A172 (cell line): ENCODE measurements at places on chromosomes 5 and 9.

DNA sequence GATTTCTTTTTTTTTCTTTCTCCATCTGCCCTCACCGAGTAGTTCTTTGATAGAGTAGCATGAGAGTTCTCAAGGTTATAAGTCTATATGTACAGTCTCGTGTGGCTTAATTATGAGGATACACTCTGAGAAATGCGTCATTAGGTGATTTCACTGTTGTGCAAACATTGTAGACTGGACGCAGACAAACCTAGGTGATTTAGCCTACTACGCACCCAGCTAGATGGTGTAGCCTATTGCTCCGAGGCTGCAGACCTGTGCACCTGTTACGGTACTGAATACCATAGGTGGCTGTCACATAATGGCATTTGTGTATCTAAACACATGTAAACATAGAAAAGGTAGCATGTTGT, 26.9 kb upstream of the CORO2A start:
- DNase-seq = no peak

DNA sequence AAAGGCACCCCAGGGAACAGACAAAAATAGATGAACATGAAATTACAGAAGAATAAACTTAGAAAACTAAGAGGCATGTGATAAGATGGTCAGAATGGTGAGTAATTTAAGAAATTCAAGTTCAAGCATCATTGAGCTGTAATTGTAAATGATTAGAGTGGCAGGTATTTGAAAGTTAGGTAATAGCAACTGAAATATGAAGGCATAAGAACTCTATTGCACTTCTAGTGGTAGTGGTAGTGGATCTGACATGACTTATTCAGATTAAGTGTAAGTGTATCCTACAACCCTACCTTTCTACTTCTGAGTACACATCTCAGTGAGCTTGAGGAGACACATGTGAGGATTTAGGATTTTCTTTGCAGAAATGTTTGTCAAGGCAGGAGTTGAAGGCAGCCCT, 192.9 kb upstream of the RIOK2 start:
- DNase-seq = no peak

DNA sequence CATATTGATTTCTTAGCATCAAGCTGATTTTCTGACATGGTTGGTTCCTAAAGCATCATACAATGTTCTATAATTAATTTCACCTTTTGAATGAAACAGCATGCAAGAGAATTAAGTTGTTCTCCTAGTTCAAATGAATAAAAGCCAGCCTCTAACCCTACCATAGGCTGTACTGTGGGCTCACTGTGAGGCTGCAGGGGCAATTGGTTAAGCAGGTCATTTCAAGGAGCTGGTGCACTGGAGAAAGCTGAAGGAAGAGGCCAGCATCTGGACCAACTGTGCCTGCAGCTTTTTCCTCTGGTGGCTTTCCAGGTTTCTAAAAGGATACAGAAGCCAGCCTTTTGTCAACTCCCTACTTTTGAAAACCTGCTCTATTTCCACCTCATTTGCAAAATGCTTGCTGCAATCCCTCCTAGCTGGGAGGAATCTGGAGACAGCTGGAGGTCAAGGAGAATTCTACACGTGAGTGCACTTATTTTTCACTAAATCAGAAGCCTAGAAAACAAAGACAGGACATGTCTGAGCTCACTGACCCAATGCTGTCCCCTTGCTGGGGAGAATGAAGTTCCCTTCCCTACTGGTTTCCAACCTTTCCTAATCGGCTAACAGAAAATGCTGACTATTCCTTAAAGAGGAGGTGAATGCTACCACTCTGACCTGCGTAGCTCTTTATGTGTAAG, 158.9 kb downstream of the APBA1 start:
- no peak for DNase-seq

GRCh38 chr9:110895147-110895905, 142.9 kb downstream of the LPAR1 start:
- no peak for DNase-seq

GRCh38 chr5:129991780-129992179, 87.5 kb downstream of the CHSY3 start:
- DNase-seq = no peak

DNA sequence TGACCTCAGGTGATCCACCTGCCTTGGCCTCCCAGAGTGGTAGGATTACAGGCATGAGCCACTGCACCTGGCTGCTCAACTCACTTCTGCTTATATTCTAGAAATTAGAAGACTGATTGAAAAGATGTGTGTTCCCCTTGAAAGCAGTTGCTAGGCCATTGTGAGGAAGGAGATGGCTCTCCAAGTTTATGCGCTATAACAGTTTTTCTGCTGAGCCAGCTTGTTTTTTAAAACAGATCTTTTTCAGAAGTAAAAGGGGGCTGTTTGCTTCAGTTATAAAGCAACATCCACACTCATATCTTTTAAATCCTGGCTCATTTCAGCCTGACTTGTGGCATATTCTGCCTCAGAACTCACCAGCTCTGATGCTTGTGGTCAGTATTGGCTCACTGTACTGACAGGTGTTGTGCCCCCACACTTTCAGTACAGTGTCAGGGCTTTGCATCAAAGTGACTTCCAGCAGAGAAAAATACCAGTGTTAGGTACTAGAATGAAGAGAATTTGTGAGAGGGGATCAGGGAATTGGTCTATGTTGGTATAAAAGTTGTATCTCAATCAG, 49.4 kb downstream of the NUP214 start:
- DNase-seq = no peak

DNA sequence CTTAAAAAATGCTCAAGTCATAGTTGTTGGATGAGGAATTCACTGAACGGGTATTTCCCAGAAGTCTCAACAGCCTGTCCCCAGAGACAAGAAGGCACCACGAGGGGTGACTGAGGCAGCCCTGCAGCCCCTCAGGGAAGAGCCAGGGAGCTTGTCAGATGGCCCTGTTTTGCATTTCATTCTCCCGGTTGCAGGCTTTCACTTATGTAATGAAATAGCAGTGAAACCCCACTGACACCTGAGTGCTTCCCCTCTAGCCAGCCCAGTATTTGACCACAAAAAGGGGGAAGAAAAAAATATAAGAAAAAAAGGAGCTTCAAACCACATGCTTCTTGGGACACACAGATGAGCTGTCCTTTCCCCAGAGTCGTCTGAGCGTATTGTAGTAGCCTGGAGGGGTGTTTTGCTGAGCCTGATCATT, 75.3 kb upstream of the IL12B start:
- no peak for DNase-seq

DNA sequence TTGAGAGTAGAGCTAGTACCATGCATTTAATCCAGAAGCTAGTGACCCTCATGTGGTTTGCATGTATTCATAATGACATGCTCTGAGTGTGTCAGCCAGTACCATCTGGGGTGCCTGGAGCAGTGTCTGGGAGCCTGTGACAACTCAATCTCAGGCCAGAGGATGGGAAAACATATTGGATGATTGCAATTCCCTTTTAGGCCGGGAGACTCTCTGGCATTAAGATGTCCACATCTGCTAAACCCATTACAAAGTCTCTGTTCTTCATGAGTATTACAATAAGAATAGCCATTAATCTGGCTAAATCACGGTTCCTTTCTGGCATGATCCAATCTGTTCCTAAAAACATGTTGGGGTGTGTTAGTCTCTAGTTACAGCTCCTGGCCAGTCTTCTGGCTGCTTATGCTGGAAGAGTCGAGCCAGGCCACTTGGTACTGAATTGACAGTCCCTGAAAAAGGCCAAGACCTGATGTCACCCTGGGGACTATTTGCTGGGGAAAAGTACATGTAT, 475.7 kb downstream of the ENC1 start:
- DNase-seq = no peak

- DNase-seq = no peak
Observed at GRCh38 chr5:43362725-43363435, 49.3 kb downstream of the CCL28 start.

GRCh38 chr9:70534471-70534870, 120.0 kb upstream of the KLF9 start:
- no peak for DNase-seq

- DNase-seq = no peak
Observed at GRCh38 chr5:83375049-83375745, 96.3 kb upstream of the VCAN start.

- peak; percentile 72 for DNase-seq
Observed at GRCh38 chr9:78601957-78602565, 305.1 kb downstream of the PSAT1 start.

DNA sequence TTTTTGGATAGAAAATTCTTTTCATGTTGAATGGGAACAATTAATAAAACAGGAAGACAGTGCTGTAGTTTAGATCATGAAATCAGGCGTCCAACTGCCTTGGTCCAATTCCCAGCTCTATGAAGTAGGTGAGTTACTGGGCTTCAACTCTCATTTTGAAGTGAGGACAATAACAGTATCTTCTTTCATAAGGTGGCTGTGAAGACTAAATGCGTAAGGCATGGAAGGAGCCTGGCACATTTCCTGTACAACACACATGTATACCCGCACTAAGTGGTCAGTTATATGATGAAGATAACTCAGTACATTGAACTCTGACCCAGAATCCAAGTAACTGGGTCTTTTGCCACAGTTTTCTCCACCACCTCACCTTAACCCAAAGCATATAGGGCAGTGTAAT, 120.6 kb downstream of the MED27 start:
- DNase-seq = no peak

- DNase-seq = no peak
Observed at GRCh38 chr9:16867576-16868311, 2.7 kb downstream of the BNC2 start.

DNA sequence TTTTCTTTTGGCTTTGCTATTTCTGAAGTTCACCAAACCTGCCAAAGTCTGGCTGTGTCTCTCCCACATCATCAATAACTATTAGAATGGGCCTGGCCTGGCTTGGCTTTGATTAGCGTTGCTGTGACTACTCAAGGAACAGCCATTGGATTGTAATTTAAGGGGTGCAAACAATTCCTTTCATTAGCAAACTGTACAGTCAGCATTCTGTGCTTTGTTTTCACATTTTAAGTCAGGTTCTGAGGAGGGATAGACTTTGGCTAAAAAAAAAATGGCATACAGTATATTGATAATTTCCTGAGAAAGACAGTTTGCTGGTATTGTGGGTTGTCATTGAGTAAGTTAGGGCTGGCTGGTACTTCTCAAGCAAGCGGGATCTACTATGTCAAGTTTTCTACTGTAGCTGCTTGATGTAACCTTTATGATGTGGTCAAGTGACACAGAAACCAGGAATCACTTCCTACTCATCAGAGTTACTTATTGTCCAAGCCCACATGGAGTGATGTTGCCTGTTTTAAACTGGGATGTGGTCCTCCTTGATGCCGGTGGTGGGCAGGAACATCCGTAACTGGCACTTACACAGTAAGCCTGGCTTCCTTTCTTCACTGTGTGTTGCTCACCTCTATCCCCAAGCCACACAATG, 161.4 kb downstream of the CD180 start:
- DNase-seq = no peak

- DNase-seq = peak; percentile 96
Observed at GRCh38 chr9:127506814-127507750, 55.8 kb downstream of the LRSAM1 start.

DNA sequence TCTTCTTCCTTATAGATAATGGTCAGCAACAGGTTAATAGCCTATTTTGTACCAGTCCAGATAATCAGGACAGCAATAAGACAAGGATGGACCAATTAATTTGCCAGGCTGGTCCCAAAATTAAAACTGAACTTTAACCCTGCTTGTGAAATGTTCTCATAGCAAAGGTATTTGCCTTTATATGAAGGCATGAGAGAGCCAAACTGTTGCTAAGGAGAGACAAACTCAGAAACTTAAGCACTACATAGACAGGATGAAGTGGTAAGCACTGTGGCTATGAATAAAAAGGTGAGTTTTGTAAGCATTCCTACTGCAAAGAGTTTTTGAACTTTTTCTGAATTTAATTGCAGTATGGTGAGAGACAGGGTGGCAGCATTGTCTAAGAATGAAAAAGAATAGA, 174.7 kb upstream of the PPP1R2B start:
- no peak for DNase-seq
